ENCODE measurements at places on chromosomes 7 and 10.

- DNase-seq, result no peak
Measured at GRCh38 chr7:151261529-151261928, 13.0 kb upstream of the SMARCD3 start.

DNA sequence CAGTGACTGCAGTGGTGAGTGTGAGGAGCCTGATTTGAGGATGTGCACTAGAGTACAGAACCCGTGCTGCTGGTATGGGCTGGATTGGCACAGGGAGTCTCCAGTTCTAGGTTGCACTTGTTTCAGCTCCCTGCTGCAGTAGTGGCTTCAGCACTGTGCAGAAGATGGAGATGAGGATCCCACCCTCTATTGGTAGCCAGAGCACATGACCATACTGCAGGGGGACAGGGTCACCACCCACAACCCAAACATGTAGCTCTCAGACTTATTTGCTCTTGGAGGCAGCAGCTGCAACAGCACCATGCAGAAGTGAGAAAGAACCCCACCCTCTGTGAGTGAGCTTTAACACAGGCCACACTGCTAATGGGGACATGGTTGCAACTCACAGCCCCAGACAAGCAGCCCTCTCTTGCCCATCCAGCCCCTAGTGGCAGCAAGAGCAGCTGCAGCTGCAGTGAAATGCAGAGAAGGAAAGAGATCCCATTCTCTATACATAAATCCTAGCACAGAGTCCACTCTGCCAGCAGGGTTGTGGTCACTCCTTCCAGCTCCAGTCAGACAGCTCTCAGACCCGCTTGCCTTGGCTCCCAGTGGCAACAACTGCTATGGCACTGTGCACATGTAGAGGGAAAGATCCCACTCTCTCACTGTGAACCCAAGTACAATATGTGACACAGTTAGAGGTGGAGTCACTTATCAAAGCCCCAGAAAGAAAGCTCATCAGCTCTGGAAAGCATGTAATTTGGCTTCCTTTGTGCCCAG is 51.4 kb upstream of the SCIN start:
- DNase-seq, result no peak

- no peak for DNase-seq
Measured at GRCh38 chr10:71233482-71233892, 21.1 kb downstream of the UNC5B start.

GRCh38 chr7:140928491-140929309 is 4.0 kb upstream of the BRAF start:
- no peak for DNase-seq

GRCh38 chr10:5804386-5804785 is 8.8 kb downstream of the GDI2 start:
- DNase-seq, result no peak

DNA sequence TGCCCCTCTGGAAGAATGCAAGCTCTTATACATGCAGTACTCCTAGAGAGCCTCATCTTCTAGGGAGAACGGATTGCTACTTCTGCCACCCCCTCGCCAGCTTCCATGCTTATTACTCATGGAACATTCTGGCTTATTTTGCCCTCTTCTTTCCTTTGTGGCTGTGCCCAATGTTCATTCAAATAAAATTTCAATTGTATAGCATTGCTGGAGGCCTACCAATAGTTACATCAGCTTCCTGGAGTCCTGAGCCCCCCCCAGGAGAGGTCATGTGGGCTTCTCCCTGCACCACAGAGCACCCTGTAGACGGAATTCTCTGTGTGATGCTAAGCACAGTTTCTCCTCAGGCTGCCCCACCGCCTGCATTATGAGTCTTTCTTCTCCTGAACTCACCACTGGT is 1094.0 kb downstream of the KCNMA1 start:
- DNase-seq, result no peak

DNA sequence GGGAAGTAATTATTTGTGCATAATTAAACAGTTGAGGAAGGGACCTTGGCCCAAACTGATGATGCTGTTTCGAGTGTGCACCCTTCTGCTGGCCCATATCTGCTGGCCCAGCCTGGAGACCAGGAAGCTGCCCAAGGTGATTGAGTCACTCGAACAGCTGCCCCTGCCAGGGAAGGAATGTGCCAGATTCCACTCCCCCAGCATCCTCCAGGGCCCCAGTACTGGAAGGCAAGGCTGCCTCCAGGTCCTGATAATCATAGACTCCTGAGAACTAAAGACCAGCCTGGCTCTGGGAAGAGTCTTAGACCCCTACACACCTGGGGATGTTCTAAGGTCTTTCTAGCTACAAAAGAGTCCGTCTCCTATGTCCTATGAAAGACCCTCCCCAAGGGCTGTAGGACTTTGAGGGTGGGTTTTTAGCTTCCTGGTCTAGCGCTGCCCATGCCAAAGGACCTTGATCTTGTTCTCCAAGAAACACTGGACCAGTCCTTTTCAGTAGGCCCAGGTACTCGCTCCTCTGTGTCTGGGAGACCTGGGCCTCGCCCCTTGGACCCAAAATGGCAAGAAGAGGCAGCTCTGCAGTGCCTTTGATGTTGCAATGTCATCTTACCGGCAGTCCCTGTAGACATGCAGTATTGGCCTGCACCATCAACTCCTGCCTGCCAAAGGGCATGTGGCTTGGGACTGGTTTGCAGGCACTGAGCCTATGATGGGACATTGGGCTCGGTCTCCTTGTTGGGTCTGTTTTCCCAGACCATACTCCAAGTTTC is 103.2 kb upstream of the GPR26 start:
- no peak for DNase-seq

GRCh38 chr7:2864999-2865670 is 21.0 kb upstream of the GNA12 start:
- DNase-seq, result peak; percentile 38

DNA sequence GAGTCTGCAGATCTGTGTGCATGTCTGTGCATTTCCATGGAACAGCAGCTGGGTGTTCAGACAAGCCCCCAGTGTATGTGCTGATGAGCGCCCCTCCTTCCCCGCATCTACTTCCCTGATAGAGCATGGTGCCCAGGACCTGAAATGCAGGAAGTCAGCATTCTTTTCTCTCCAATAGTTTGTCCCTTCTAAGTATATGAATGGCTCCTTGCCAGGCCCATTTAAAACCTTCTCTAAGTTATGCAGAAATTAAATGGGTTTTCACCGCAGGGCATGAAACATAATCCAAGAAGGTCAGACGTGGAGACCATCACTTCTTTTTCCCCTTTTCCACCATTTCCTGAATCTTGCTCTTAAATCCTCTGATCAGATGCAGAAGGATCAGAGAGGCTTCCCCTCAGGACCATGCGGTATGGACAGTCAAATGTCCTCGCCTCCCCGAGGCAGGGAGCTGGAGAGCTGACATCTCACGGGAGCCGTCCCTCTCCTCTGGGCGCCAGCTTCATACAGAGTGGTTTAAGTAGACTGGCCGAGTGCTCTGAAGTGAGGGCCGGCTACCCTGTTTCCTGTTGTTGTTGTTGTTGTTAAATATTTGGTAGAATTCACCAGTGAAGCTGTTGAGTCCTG is 155.3 kb downstream of the C10orf105 start:
- peak; percentile 13 for DNase-seq

DNA sequence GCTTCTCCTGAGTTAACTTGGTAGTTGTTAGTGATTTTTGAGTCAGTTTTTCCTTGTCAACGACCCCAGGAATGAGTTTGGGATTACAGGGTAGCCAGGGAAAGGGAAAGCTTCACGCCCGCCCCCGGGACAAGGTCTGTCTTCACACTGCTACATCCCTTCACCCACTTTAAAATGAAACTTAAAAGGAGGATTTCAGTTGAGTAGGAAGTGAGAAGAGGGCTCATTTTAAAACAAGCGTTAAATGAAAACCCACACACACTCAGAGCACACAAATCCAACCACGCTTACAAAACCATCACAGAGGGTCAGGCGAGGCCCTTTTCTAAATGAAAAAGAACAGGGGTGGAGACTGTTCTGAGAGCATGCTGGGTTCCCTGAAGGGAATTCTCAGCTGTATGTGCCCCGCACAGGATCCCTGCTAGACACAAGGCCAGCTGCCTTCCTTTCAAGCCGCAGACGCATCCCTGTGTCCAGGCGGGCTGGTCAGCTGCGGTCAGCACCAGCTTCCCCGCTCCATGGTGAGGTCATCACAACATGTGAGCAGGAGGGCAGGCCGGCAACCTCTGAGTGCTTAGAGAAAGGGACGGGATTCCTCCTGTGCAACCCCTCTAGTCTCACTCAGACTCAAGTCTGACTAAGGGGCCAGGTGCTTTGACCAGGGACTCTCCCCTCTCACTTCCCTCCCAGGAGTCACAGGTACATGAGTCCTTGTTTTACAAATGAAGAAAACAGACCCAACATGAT is 111.8 kb downstream of the EGFR start:
- no peak for DNase-seq

- no peak for DNase-seq
Measured at GRCh38 chr10:15150563-15150962, 17.9 kb downstream of the NMT2 start.

DNA sequence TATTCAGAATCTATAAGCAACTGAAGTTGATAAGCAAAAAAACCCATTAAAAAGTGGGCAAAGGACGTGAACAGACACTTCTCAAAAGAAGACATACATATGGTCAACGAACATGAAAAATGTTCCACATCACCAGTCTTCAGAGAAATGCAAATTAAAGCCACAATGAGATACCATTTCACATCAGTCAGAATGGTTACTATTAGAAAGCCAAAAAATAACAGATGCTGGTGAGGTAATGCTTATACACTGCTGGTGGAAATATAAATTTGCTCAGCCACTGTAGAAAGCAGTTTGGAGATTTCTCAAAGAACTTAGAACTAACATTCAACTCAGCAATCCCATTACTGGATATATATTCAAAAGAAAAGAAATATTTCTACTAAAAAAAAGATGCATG is 332.8 kb upstream of the PLXDC2 start:
- DNase-seq, result no peak

DNA sequence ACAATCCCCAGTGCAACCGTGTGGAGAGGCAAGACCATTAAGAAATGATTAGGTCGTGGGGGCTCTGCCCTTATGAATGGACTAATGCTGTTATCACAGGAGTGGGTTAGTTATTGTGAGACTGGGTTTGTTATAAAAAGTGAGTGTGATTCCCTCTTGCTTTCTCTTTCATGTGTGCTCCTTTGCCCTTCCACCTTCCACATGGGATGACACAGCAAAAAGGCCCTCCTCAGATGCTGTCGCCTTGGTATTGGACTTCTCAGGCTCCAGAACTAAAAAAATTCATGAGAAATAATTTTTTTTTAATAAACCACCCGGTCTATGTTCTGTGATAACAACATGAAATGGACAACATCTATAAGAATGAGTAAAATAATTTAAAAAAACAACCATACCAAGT is 136.1 kb upstream of the PCBD1 start:
- no peak for DNase-seq

- no peak for DNase-seq
Measured at GRCh38 chr10:110432814-110433565, 64.7 kb upstream of the DUSP5 start.

GRCh38 chr10:23884670-23885069 is 324.3 kb upstream of the KIAA1217 start:
- DNase-seq, result no peak

Data from NCI-H1436 (cell line).